ENCODE measurements at places on chromosomes 11 and 22.

DNA sequence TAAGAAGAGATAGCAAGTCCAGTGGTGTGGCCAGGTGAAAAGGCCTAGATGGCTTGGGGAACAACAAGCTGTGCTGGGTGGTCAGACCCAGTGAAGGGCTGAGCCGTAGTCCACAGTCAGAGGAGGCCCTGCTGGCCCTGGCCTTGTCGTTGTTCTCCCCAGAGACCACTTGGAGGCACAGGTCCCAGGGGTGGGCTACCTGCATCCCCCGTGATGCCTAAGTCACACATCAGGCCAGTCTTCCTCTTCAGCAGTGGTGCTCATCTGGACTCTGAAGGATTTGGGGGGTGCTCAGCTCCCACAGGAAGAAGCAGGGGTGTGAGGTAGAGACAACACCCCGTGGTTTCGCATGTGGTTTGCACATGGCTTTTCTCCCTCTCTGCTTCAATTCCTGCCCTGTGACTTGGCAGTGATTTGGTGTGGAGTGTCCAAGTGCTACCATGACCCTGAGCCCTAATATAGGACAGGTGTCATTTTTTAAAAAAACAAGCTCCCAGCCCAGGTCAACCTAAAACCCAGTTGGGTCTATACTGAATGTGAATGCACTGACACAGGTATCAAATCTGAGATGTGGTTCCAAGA lies 51.0 kb downstream of the ALX4 start:
- no peak for DNase-seq

GRCh38 chr11:73951797-73952196 lies 971 bp downstream of the DNAJB13 start:
- no peak for DNase-seq

DNA sequence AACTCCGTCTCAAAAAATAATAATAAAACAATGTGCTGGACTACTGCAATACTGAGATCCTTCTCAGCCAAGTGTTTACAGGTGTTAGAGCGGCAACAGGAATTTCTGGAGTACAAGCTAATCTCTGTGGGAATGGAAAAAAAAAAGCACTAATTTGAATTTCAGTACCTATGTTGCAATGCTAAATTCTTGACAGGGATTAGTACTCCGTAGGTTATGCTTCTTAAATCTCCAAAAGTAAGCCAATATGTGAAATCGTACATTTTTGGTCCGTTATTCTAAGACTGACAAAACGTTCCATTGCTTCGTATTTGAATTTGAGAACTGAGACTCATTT lies 1.1 kb downstream of the ATL3 start:
- DNase-seq: peak; percentile 80

DNA sequence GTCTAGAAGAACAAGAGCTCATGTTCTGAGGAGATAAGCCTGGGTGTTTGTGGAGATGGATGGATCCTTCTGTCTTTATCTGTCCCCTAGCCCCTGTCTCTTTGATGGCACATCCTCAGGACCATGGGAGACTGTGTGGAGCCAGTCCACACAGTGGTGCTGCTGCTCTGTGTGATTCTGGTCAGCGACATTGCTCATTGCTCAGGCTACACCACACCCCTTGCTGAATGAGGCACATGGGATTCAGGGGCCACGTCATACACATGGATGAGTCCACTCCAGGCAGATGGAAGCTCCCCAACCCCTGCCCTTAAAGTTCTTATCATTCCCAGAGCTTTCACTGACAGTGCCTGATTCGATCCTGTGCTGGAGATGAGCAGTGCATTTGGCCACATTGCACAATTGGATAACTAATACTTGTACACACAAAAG lies 222.2 kb downstream of the NAV2 start:
- no peak for DNase-seq

DNA sequence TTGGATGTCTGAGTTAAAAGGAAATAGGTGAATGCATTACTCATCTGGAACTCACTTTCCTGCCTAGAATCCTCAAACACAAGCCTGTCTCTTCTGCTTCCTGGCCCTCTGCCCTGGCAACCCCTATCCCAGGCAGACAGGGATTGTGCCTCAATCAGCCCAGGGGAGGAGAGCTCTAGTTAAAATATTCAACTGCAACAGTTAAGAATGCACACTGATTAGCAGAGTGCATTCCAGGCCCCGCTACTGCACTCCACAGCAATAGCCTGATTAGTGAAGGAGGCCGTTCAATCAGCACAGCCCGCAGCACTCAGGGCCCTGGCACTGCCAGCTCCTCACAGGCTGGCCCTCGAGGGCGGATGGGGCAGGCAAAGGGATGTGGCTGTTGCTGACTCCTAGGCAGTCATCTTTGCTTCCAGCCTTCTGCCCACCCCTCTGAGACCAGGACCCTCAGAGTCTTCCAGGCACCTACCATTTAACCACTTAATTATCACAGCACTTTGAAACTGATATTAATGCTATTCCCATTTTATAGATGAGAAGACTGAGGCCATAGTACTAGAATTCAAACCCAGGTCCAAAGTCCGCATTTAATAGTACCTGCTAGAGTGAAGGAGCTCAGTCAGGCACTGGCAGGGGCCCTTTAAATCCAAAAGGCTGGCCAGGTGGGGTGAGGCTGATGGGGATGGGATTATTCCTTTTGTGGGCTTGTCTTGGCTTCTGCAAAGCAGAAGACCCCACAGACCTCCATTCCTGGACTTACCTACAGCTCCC lies 435.3 kb downstream of the SOX6 start:
- no peak for DNase-seq

GRCh38 chr11:67700548-67701262 lies 26.3 kb upstream of the ALDH3B2 start:
- DNase-seq: no peak

DNA sequence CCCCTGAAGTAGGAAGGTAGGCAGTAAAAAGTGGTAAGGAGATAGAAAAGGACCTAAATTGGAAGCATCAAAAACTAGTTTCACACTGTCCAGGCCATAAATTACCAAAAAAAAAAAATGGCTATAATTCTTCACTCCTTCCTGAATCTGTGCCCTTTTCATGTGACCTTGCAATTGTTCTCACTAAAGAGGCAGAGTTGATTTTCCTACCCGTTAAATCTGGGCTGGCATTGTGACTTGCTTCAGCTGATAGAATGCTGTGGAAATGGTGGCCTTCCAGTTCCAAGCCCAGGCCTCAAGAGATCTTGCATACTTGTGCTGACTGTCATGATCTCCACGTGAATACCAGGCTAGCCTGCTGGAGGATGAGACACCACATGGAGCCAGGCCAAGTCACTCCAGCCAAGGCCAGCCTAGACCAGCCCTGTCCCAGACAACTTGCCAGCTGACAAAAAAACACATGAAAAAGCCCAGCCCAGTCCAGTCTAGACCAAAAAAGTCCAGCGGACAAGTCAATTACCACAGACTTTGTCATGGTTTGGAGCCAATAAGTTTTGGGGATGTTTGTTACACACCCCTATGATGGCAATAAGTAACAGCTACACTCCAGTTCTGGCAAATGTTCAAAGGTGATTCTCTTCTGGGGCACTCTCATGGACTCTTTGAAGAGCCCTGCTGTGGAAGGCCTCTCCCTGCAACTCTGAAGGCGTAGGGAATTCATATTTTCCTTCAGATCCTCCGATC lies 51.4 kb upstream of the NUP50 start:
- DNase-seq: no peak

GRCh38 chr11:78350091-78350645 lies 67.5 kb downstream of the GAB2 start:
- DNase-seq: no peak

DNA sequence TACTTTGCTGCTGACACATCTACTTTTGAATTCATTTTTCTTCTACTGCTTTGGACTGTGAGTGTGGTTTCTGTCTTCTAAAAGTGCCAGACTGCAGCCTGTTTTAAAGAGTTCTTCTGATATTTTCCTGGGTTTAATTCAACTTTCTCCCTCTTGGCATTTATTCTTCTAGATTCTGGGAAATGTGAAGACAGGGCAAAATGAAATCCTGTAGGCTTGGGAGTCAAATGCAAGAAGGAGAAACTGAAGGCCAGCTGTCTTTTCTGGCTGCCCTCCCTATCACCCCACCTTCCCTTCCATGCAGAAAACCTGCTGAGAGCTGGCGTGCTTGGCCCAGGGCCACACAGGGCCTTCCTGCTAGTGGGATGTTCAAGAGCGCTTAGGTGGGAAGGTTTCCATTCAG lies 7.6 kb downstream of the ZNF70 start:
- DNase-seq: no peak

DNA sequence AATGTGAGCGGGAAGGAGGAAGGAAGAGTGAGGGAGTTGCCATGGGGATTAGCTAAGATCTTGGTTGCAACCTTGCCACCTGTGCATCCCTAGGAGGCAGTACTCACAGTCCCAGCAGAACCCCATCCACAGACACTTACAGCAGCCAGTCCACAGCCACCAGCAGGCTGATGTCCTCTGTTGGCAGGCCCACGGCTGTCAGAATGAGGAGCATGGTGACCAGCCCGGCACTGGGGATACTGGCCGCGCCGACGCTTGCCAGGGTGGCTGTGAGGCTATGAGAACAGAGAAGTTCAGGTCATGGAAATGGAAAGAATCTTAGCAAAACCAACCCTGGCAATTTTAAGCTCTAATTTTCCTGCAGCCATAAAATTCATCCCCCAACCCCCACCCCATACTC lies 138.6 kb downstream of the SLC1A2 start:
- DNase-seq: no peak

GRCh38 chr11:9313648-9314290 lies 624 bp downstream of the TMEM41B start:
- no peak for DNase-seq

GRCh38 chr22:28743852-28744251 lies 2.0 kb downstream of the HSCB start:
- no peak for DNase-seq

DNA sequence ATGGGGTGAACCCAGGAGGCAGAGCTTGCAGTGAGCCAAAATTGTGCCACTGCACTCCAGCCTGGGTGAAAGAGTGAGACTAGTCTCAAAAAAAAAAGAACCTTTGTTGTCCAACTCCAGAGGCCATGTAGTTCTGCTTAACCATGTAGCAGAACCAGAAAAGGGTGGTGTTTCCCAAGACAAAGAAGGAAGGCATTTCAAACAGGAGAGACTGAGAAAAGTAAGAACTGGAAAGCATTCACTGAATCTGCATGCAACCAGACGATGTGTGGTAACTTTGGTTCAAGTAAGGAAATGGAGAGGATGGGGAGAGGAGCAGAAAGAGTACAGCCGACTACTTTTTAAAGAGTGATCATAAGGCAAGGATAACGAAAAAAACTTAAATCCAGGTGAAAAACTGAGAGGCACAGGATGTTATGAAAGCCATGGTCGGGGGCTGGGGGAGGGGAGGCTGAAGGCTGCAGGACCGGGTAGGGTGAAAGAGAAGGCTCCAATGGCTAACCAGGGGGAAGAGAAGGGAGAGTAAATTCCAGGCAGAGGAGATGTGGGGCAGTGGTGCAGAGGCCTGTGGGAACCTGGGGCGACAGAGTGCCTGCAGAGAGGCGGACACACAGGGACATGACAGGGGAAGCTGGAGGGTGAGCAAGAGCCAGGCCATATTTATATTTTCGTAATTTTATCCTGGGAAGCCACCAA lies 48.8 kb downstream of the MAPK1 start:
- no peak for DNase-seq

- DNase-seq: no peak
Observed at GRCh38 chr11:45796461-45796861, 8.5 kb upstream of the SLC35C1 start.

GRCh38 chr11:65185171-65185570 lies 3.4 kb downstream of the CAPN1 start:
- no peak for DNase-seq

- no peak for DNase-seq
Observed at GRCh38 chr11:3174387-3174786, 9.3 kb upstream of the OSBPL5 start.

- DNase-seq: no peak
Observed at GRCh38 chr11:120780239-120780638, 243.7 kb upstream of the TBCEL start.

DNA sequence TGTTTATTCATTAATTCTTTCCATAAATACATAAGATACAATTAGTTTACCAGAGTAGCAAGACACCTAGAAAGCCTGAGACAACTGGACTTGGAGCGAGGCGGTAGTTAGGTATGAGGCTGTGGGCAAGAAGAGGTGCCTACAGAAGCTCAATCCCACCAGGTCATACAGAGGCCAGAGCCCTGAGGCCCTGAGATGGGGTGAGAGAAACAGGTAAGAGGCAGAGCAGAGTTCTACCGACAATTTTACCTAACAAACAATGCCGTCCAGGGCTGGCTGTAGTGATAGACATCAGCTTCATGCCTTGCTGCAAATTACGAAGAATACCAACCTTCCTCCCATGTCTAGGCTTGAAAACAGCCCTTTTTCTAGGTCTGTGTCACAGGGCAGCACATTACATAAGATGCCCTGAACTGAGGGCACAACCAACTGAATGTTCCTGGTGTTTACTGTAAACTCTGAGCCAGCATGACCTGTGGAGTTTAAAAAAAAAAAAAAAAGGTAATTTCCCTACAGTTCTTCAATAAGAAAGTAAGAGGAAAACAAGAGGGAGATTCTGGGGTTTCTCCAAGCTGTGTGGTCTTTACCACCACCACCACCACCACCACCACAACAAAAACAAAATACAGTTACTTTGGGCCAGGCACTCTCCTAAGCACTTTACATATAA lies 105.8 kb downstream of the GAB2 start:
- no peak for DNase-seq

DNA sequence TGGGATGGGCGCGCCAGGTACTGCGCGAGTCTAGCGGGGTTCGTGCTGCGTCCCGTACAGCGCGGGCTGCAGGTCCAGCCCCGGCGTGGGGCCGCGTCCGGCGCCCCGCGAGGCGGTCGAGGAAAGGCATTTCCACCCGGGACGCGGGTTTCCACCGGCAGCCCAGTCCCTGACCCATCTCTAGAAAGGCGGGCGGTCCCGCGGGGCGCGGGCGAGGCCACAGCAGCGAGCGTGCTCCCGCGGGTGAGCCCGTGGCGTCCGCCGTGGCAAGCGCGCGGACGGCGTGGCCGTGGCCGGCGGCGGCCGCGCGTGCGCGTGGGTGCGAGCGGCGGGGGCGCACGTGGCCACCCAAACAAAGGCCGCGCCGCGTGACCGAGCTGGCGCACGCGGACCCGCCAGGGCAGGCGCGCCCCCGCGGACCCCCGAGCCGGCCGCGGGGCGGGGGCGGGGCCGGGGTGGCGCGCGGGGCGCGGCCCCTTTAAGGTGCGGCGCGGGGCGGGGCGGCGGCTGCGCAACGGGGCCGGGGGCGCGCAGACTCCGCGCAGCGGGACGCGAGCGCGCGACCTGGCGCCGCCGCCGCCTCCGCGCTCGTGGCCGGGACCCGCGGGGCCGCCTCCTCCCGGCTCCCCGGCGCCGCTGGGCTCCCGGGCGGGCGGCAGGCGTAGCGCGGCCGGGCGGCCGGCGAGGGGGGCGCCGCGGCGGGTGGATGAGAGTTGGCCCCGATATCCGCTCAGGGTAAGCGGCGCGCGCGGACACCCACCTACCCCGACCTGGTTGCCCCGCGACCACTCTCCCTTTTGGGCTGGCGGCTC lies 39.3 kb upstream of the CELSR1 start:
- DNase-seq: peak; percentile 74

DNA sequence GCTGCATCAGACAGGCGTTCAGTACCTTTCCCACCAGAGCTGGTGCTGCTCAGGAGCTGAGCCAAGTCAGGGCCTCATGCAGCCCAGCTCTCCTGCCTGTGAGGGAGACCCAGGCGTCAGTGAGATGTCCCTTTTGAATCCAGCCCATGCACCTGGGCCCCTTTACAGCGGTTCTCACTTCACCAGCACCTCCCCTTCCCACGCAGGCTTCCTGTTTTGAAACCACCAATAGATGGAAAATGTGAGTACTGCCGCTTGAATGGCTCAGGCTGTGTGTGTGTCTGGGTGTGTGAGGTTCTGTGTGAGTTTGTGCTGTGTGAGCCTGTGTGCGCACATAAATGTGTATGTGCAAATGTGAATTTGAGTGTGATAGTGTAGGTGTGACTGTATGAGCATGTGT lies 88.4 kb downstream of the UBASH3B start:
- DNase-seq: no peak
